Esophagus mucosa (tissue), 1 donor: ENCODE measurements at places on chromosomes 3 and 15. TPM values are rescaled to one million over a fixed set of nuclear protein-coding genes. Genes with fewer than 3 reads are reported as not detected.

The ILDR1 gene
- total RNA-seq, result 6.3 TPM

The RPL4 gene
- 2,164 TPM for total RNA-seq

The RETNLB gene
- not detected for total RNA-seq

The SLC51A gene
- total RNA-seq, result not detected

The ALG1L2 gene
- total RNA-seq, result not detected

The KCNAB1 gene
- 0.56 TPM for total RNA-seq

The ZMYND10 gene
- 0.64 TPM for total RNA-seq

The ARIH1 gene
- 98.7 TPM for total RNA-seq

The SLC22A13 gene
- total RNA-seq, result 0.64 TPM

- ATAC-seq, result peak; percentile 42
These were observed 67.6 kb upstream of the GCNT3 start for GRCh38 chr15:59543721-59544547.

DNA sequence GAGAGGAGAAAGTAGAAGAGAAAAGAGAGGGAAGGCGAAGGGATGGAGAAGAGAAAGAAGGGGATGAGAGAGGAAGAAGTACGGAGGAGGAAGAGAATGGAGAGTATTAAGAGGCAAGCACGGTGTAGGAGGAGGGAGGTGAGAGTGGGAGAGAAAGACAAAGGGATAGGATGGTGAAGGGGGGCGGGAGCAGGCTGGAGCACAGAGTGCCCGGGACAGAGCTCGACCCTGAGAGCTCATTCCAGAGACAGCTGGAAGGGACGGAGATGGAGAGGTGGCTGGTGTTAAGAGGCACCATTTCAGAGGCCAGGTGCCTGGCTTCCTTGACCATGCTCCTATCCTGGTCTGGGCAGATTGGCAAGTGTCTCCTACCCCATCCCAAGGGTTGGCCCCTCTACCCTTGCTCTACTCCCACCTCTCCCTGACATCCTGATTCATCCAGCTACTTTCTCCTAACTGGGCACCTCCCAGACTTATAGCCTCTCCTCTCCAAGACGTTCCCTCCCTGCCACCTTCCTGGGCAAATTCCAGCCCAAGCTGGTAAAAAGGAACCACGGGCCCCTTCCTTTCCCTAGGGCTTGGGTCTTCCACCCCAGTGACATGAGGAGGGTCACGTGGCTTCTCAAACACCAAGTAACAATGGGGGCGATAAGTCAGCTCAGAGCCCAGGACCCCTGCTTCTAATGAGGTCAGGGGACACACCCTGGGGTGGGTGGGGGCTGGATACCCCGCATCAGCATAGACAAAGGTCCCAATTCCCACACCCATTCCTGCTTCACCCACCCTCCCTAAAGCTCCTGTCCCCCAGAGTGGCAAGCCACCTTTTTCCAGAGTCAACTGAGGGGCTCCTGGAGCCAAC lies 1.1 kb downstream of the CLCN2 start:
- no peak for ATAC-seq

DNA sequence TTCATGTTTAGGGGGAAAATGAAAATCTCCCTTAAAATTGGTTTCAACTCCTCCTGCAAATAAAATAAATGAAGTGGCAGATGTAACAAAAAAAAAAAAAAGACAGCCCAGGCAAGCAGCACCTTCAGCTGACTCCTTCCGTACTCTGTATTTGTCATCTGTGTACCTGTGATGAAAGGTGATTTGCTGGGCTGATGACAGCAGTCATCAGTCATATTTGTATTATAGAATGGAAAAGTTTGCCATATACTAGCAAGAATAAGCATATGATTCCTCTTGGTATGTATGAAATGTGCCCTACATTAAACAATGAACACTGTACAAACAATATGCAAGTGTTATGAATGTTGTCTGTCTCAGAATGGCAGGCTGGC lies 44.1 kb upstream of the WWTR1 start:
- no peak for ATAC-seq

- ATAC-seq, result no peak
These were observed 26.7 kb downstream of the STAG1 start for GRCh38 chr3:136725468-136725867.

DNA sequence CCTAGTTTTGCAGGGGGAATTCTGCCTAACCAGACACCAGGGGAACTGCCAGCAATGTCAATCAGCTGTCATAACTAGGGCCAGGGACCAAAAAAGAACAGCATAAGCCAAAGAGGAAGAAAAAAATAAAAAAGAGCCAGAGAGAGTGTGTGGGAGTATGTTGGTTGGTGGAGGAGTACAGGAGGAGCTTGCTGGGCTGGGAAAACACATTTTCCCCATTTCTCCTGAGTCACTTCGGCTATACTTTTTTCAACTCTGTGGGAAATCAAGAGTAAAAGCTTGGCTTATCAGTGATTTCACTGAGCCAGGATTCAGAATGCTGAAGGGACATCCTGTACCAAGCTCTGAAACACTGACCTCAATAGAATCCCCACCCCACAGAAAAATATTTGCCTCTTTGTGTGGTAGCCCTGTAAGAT lies 144.7 kb upstream of the DPH6 start:
- ATAC-seq, result no peak

DNA sequence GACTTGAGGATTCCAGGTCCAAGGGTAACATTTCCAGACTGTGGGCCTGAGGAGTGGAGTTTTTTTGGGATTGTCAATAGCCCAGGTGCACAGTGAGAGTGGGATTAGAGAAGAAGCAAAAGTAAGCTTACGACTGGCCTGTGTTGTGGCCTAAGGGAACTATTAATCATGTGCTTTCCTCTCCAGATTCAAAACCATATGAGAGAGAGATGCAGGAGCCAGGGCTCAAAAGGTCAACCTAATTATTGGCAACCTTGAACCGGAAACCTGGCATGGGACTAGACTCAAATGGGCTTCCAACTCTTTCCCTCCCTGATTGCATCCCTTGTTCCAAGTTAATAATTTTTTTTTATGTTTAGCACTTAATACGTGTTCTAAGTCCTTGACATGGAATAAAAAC lies 242.1 kb upstream of the THRB start:
- no peak for ATAC-seq

- no peak for ATAC-seq
These were observed 257.2 kb upstream of the THBS1 start for GRCh38 chr15:39323706-39324105.

- ATAC-seq, result no peak
These were observed 42.8 kb upstream of the PTPRG start for GRCh38 chr3:61518590-61518989.

GRCh38 chr15:50066202-50066601 lies 52.8 kb downstream of the ATP8B4 start:
- ATAC-seq, result no peak

GRCh38 chr3:146191051-146191450 lies 30.1 kb upstream of the PLOD2 start:
- ATAC-seq, result no peak

- no peak for ATAC-seq
These were observed 216.0 kb downstream of the SNRPN start for GRCh38 chr15:25170781-25171110.

DNA sequence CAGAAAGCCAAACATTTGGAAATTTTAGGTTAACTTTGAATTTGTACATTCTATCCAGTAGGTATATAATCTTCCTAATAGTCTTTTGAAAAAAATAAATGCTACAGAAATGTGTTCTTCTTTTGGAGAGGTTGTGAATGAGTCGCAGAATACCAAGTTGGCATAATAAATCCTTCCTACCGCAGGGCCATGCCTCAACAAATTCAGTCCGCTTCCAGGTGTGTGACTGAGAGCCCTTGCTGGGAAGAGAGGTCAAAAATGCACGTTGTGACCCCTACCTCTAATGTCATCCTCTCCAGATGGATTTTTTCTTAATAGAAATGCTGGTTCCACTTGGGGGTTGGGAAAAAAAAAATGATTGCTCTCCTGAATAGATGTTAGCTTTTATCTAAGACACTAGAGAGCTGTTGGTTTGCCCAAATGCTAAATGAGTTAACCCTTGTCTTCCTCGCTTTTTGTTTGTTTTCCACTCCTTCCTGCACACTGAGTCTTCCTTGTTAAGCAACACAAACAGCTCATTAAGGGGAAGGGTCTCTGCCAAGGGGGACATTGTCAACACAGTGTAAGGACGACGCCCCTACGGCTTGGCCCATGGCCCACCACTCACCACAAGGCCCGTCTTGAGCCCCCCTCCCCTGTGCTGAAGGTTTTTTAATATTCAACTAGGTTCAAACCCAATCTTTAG lies 33.9 kb downstream of the RLBP1 start:
- no peak for ATAC-seq

- no peak for ATAC-seq
These were observed 187.8 kb downstream of the UACA start for GRCh38 chr15:70575231-70576226.

GRCh38 chr3:169173231-169173630 lies 490.3 kb downstream of the MECOM start:
- ATAC-seq, result peak; percentile 98

DNA sequence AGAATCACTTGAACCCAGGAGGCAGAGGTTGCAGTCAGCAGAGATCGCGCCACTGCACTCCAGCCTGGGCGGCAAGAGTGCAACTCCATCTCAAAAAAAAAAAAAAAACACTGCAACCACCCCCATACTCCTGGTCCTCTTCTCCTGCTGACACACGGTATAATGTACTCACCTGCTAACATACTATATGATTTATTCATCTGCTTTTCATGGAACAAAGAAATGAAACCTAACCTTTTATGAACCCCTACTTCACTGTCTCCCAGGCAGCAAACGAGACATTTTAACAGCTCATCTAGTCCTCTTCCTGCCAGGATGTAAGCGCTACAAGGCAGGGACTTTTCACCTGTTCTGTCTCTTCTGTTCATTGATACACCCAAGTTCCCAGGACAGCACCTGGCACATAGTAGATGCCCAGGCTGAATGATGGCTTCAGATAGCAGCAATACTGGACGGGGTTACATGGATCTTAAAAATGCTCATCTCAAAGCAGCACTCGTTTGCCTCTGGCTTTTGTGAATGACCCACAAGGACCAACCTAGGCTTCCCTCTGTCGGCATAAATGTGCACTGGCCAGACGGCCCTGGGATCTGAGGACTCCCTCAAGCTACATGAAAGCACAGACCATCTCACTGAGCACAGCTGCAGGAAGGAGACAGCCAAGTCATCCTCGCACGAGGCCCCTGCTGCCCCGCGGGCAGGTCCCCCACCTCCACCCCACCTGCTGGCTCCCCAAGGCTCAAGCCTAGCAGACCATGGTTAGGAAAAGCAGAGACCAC lies 20.3 kb downstream of the XXYLT1 start:
- no peak for ATAC-seq

- no peak for ATAC-seq
These were observed 80.2 kb upstream of the SPATA12 start for GRCh38 chr3:56980243-56980642.

DNA sequence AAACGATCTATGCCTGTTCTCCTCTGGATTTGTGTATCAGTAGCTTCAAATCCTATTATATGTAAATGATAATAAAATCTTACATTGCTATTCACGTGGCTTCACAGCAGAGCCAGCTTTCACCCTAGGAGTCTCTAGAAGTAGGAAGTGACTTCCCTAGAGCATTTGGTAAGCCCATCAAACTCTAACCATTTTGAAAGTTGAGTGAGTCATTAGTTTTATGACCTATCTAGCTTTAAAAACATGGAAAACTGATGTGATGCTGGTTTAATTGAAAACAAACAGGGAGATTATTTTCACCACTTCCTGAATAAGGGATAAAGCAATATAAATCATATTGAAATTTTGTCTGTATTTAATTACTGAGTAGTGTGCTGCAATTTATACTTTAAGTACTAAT lies 275.2 kb downstream of the EPHA6 start:
- no peak for ATAC-seq

DNA sequence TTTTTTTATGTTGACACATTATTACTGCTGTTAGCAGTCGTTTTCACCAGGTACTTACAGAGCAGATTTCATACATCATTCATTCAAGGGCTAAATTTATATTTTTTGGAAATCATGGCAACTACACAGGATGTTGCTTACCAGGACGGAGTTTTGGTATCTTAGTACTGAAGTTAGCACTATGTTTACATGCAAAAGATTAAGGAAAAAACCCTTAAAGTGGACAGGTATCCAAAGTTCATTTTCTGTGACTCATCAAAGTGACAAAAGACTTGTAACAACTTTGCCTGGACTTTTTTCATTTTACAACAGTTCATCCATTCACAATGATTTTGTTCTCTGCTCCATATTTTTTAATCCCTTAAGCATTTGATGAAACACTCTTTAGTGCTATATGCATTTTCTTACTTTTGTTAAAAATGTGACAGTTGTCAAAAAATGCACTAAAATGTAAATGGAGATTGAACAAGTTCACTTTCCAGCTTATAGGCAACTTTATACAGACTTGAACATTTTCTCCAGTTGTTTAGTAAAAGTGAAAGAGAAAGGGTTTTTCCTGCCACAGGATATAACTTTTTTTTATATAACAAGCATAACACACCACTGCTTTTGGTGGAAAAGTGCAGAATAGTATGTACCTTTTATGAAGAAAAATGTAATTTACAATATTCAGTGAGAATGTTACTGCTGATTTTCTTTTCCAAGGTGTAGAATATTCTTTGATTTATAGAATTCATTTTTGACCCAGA lies 104.1 kb downstream of the STT3B start:
- ATAC-seq, result no peak

- peak; percentile 65 for ATAC-seq
These were observed 6.6 kb upstream of the ADGRG7 start for GRCh38 chr3:100602506-100603444.

DNA sequence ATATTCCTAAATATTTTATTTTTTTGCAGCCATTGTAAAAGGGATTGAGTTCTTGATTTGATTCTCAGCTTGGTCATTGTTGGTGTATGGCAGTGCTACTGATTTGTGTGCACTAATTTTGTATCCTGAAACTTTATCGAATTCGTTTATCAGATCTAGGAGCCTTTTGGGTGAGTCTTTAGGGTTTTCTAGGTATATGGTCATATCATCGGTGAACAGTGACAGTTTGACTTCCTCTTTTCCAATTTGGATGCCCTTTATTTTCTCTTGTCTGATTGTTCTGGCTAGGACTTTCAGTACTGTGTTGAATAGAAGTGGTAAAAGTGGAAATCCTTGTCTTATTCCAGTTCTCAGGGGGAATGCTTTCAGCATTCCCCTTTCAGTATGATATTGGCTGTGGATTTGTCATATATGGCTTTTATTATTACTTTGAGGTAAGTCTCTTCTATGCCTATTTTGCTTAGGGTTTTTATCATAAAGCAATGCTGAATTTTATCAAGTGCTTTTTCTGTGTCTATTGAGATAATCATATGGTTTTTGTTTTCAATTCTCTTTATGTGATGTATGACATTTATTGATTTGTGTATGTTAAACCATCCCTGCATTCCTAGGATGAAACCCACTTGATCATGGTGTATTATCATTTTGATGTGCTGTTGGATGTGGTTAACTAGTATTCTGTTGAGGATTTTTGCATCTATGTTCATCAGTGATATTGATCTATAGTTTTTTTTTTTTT lies 11.4 kb upstream of the SLC9A9 start:
- no peak for ATAC-seq

DNA sequence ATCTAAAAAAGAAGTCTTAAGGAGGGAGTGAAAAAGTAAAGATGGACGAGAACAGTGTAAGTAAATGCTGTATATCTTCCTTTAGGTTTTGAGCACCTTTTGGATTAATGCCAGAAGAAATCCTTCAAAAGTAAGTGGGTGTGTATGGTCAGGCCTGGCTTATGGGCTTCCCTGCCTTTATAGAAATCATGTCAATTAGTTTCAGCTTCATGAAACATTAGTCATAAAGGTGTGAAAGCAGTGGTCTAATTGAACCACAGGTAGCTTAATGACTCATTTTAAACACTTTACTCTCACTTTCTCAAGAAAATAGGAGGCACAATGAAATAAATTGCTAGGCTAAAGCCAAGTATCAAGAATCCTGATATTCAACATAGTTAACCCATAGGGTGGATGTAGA lies 467.4 kb upstream of the DPPA4 start:
- ATAC-seq, result no peak
